ENCODE measurements at places on chromosomes 6 and 20. TPM values are rescaled to one million over a fixed set of nuclear protein-coding genes. Genes with fewer than 3 reads are reported as not detected.

The BMP6 gene
- total RNA-seq, result 0.37 TPM

The SPDEF gene
- 0.50 TPM for total RNA-seq

The TREM2 gene
- total RNA-seq, result not detected

The TCP11 gene
- 0.25 TPM for total RNA-seq

The ZNF311 gene
- 2.0 TPM for total RNA-seq

The RBPJL gene
- not detected for total RNA-seq

The CALHM4 gene
- not detected for total RNA-seq

The FGD2 gene
- total RNA-seq, result 0.06 TPM

The TMEM200A gene
- 12.8 TPM for total RNA-seq

The HLA-DPA1 gene
- total RNA-seq, result 1.5 TPM

The TNXB gene
- 0.71 TPM for total RNA-seq

The TBC1D32 gene
- 18.9 TPM for total RNA-seq

The STXBP5 gene
- total RNA-seq, result 12.0 TPM

The OR2H2 gene
- total RNA-seq, result not detected

The TCFL5 gene
- total RNA-seq, result 29.1 TPM

The SAMD3 gene
- total RNA-seq, result 2.0 TPM

The GPR6 gene
- total RNA-seq, result not detected

The TRIM31 gene
- total RNA-seq, result not detected

The BAK1 gene
- total RNA-seq, result 40.0 TPM

The BCAS1 gene
- total RNA-seq, result not detected

The B3GAT2 gene
- 0.71 TPM for total RNA-seq

The CPXM1 gene
- total RNA-seq, result 76.3 TPM

The HTR1E gene
- total RNA-seq, result not detected

The CST11 gene
- not detected for total RNA-seq

The TNFRSF21 gene
- 23.2 TPM for total RNA-seq

The SLC17A4 gene
- not detected for total RNA-seq

The MYB gene
- total RNA-seq, result 3.3 TPM

The GFRA4 gene
- not detected for total RNA-seq

The BPI gene
- not detected for total RNA-seq

The BCAS4 gene
- 15.3 TPM for total RNA-seq

The MAPK13 gene
- total RNA-seq, result 0.13 TPM

The TPD52L1 gene
- total RNA-seq, result 2.7 TPM

The CLPSL2 gene
- not detected for total RNA-seq

The DCDC2 gene
- not detected for total RNA-seq

The ID1 gene
- 133 TPM for total RNA-seq

The PBOV1 gene
- total RNA-seq, result not detected

The SLA2 gene
- 0.21 TPM for total RNA-seq

Data from neural progenitor cell (in vitro differentiated cells).